Left hindlimb (tissue), 1 donor: ENCODE measurements at places on chromosomes 11 and 22.

- DNase-seq = no peak
These were observed 276.2 kb downstream of the METTL15 start for GRCh38 chr11:28384418-28384817.

GRCh38 chr11:6248248-6248647 is 9.4 kb downstream of the CNGA4 start:
- DNase-seq = no peak

DNA sequence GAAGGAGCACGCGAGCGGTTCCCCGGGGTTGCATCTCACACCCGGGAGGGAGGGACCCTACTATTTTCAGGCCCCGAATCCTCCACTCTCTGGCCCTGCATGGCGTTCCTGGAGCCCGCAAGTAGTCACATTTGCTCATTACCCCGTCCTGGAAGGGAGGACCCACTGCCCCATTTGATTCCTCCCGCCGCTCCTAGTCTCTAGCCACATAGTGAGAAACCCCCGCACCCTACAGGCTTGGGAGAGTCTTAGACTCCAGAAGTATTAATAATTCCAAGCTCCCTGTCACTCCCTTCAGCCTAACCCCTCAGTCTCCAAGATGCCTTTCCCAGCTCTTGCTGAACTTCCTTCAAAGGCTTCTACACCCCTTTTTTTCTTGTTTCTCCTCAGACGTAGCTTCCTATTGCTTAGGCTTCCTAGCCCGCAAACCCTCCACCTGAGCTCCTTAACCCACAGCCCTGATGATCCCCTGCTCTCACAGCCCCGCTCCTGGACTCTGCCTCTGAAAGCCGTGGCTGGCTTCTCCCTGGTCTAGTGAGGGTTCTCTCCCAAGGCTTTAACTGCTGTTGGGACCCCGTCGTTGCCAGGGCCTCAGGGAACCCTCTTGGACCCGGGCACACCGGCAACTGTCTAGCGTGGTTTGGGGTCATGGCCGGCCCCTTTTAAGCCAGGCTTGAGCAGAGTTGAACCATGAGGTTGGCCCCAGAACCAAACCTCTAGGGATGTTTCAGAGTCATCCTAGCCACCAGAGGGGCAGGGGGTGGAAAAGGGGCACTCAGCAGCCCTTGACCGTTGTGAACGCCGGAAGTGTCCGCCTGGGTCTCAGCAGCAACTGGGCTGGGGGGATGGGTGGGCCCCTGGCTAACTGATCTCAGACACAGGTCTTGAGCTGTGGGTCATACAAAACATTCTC is 862 bp downstream of the GGA1 start:
- DNase-seq = no peak

DNA sequence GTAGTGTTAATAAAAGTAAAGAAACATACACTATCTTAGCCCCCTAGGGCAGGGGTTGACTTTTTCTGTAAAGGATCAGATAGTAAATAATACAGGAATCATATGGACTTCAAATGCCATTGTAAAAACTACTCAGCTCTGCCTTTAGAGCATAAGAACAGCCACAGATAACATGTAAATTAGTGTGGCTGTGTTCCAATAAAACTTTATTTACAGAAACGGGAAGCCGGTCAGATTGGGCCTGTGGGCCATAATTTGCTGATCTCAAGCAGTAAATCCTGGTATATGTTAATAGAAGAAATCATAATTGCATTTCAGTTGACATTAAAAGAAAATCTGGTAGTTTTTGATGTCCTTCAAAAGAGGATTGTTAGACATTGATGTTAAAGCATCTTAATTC is 76.5 kb downstream of the ZC3H12C start:
- DNase-seq = no peak

DNA sequence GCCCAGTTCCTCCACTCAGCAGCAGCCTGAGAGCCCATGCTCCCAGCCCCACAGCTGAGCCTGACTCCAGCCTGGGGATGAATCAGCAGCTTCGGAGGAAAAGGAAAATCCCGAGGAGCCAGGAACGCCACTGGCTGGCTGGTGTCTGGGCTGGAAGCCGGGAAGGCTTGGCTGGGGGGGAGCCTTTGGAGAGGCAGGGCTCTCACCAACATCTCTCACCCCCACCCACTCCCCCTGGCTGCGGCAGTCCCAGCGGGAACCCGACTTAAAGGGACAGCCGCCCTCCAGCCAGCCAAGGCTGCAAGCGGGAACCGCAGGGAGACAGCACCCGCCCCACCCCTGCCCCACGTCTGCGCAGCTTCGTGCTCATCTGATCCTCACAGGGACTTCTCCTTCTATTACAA is 28.4 kb downstream of the KIAA0930 start:
- peak; percentile 81 for DNase-seq

- peak; percentile 13 for DNase-seq
These were observed 15.8 kb upstream of the MOB2 start for GRCh38 chr11:1502168-1502953.

GRCh38 chr11:43554148-43554473 is 126.4 kb upstream of the HSD17B12 start:
- DNase-seq = no peak

DNA sequence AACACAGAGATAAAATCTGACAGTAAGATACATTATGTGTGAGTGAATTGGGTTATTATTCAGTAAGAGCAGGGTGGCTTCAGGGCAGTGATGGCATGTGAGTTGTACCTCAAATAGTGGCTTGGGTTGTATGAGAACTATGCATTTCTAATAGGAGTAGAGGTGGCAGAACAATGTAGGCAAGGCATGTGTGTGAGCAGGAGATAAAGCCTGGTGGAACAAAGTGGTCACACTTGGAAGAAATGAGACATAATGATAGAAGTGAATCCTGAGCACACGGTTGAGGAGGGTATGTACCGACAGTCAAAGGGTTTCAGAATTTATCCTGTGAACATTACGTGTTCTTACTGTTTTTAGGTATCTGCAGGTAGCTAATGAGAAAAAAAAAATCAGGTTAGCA is 159.3 kb downstream of the CASP12 start:
- no peak for DNase-seq

DNA sequence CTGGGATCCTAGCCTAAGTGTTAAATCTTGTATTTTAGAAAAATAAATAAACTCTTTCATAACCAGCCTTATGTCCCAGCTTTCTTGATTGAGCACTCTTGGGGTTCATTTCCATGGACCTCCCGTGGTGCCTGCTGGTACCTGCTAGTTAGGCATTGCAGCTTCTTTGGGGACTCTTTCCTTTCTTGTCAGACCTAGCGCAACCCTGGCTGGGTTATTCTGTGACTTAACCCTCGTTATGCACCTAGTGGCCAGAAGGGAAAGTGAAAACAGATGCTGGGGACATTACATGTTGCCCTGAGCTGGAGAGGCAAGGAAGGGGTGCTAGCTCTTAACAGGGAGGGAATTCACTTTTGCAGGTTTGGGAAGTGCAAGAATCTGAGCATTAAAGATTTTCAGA is 46.8 kb downstream of the APIP start:
- no peak for DNase-seq

DNA sequence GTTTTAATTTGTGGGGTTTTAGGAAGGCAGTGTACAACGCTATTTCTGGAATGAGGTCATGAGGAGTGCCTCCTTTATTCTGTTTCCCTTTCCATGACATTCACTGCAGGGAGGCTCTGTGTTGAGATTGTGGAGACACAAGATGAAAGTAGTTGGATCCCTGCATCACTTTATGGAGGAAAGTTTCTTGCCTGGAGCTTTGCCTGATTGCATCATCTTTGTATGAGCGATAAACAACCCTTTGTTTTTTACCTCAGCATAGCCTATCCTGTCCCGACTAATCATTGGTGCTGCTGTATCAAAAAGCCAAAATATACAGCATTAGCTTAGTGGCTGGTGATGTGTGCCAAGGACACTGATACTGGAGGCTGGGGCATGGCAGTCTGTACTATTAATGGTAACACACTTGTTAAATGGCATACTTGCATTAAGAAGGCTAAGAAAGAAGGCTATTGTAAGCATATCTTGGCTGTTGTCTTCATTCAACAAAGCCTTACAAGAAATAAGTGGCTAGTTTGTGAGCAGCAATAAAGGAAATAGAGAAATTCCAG is 31.2 kb upstream of the SLC5A4 start:
- DNase-seq = no peak

DNA sequence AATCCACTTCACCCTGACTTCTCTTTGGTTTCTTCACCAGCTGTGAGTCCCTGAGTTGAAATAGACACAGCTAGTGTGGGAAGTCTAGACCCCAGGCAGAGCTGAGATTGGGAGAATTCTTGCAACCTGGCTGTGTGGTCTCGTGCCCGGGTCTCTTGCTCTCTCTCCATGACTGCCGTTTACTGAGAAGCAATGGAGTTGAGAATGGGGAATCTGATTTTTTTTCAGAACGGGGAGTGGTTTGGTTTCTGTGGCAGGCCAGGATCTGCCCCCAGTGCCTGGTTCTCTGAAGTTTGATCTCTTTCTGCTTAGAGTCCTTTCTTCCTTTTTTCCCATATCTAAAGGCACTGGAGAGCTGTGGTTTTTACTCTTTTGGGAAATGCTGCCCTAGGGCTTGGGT is 1.5 kb downstream of the SIDT2 start:
- DNase-seq = no peak

DNA sequence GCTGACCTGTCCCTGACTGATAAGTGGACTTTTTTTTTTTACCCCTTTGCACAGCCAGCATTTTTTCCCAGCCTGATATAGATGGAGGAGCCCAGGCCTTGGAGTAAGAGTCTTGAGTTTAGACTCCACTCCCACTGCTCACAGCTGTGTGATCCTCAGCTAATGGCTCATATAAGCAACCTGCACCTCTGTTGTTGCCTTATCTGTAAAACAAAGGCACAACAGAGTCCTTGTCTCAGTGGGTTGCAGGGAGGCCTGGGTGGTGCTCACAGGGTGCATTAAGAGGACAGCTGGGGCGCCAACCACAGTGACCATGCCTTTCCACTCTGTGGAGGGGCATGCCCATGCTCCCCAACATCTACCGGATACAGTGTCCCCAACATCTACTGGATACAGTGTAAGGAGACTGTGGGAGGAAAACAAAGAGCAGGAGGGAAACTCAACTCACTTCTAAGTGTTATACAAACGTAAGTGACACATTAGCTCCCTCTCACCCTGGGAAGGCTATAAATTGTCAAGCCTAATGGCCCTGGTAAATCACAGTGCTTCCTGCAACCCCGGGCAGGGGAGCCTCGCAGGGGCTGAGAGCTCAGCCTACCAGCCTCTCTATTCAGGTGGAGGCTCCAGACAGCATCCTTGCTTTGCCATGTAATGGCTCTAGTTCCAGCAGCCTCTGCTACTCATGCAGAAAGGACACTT is 109.5 kb downstream of the TENM4 start:
- DNase-seq = no peak
